Activated gamma-delta T cell (primary cell): ENCODE measurements at places on chromosomes 7 and 10.

- DNase-seq = no peak
These were observed 452.6 kb downstream of the SUGCT start for GRCh38 chr7:40587419-40587818.

GRCh38 chr10:96626795-96627194, 40.0 kb upstream of the TM9SF3 start:
- DNase-seq = no peak

DNA sequence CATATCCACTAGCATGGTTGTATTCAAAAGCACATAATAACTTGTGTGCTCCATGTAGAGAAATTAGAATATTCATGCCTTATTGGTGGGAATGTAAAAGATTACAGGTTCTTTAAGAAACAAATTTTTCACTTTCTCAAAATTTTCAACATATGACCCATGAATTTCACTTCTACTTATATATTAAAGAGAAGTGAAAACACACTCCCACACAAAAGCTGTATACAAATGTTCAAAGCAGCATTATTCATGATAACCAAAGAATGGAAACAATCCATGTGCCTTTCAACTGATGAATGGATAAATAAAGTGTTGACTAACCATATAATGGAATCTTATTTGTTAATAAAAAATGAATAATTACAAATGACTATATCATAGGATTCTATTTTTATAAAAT, 694.5 kb upstream of the PCDH15 start:
- DNase-seq = no peak

DNA sequence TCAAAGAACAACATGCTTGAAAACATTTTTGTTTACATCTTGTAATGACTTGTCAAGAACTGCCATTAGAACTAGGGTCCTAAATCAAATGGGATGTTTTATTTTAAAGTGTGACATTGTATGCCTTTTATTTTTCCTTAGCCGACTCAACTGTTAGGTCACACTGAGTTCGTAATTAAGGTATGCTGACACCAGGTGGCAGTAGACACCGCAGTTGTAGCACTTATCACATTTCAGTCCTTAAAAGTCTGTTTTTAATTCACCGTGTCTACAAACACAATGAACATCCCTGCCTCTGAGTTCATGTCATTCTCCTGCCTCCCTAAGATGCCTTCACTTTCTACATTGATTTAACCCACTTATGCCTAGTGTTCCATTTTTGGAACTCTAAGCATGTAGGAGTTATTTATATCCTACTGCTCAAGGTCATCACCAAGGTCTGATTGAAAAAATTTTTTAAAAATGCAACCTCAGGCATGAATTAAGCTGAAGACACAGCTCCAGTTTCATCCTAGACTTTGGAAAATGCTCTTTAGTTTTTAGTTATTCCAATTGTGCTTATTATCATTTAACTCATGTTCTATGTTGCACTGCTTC, 186.1 kb downstream of the BMPER start:
- no peak for DNase-seq

GRCh38 chr7:32893207-32893524, 1.6 kb upstream of the KBTBD2 start:
- no peak for DNase-seq
